ENCODE measurements at places on chromosomes 6 and 20.

- DNase-seq, result no peak
Measured at GRCh38 chr6:89430201-89430962, 2.6 kb upstream of the ANKRD6 start.

GRCh38 chr6:3336859-3337515, 78.2 kb downstream of the PSMG4 start:
- DNase-seq, result no peak

GRCh38 chr6:34059136-34059731, 86.7 kb downstream of the GRM4 start:
- no peak for DNase-seq

GRCh38 chr6:106398621-106399020, 38.1 kb downstream of the CRYBG1 start:
- no peak for DNase-seq

GRCh38 chr20:9550871-9551270, 36.5 kb downstream of the LAMP5 start:
- DNase-seq, result peak; percentile 52

DNA sequence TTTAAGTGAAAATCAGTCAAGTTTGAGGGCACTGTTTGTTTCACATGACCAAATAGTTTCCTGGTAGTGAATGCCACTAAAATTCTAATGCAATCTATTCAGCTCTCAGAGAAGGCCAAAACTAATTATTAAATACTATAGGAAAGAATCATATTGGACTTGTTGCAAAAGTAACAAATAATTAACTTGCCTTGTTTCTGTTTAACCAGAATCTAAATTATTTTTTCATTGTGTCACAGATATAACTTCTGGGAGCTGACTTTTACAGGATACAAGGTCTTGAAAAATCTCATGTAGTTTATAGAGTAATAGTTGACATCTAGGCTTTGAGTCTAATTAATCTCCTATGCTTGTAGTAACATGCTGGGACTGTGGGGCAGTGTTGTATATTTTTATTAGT, 44.5 kb downstream of the PRSS35 start:
- DNase-seq, result no peak

DNA sequence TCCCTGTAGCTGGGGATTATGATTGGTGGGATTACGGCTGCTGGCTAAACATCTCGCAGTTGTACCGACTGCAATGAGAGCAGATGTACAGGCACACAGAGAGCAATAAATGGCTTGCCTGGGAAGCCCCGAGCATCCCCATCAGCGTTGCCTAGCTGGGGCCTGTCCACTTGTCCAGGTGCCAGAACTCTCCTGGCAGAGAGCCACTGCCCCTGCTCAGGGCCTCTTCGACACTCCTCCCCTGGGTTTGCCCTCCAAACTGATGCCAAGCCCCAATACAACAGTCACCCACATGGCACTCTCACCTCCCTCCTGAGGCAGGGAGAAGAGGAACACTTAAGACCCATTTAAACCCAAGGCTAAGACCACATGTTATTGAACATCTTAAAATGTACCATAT, 715.1 kb downstream of the PTPRT start:
- DNase-seq, result no peak

DNA sequence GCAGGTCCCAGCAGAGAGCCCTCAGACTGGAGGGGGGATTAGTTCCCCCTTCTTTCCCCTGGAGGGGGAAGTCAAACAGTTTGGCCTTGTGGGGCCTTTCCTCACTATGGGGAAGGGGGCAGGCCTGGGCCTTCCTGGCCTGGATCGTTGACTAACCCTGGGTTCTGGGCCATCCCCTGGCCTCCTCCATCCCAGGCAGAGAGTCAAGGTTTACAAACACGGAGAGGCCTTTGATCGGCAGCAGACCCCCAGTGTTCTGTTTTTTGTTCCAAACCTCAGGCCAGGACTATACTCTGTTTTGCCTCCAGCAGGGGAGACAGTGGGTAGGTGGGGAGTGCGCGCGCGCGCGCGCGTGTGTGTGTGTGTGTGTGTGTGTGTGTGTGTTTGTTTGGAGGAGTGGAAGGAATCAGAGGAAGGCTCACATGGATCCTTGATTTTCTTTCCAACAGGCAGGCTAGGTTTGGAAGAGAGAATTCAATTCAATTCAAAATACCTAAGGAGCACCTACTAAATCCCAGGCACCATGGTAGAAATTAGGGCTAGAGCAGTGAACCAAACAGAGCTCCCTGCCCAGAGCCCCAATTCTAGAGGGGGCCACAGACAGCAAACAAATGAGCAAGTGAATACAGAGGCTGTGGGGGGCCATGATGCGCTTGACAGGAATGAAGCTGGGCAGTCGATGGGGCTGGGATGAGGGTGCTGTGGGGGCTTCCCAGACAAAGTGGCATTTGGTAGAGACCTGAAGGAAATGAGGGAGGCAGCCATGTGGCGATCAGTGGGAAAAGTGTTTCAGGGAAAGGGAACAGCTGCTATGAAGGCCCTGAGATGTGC, 14.8 kb downstream of the TP53RK start:
- DNase-seq, result no peak

- no peak for DNase-seq
Measured at GRCh38 chr20:4710106-4710475, 11.6 kb upstream of the PRND start.

- no peak for DNase-seq
Measured at GRCh38 chr6:12803486-12803885, 86.9 kb downstream of the PHACTR1 start.

DNA sequence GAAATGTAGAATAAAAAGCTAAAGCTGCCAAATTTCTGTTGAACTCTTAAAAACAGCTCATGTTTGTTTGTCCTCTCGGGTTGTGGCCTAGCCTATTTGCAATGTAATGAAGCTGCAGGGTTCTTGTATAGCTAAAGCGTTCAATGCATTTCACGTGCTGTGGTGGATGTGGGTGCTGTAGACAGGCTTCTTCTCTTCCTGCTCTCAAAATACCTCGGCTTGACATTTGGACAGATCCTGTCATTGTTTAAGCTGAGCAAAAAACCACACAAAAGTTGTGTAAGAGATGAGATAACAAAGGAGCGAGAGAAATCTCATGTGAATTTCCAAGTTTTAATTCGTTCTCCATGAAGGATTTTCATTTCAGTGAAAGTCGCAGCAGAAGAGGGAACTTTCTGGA, 196.3 kb upstream of the UST start:
- DNase-seq, result no peak

DNA sequence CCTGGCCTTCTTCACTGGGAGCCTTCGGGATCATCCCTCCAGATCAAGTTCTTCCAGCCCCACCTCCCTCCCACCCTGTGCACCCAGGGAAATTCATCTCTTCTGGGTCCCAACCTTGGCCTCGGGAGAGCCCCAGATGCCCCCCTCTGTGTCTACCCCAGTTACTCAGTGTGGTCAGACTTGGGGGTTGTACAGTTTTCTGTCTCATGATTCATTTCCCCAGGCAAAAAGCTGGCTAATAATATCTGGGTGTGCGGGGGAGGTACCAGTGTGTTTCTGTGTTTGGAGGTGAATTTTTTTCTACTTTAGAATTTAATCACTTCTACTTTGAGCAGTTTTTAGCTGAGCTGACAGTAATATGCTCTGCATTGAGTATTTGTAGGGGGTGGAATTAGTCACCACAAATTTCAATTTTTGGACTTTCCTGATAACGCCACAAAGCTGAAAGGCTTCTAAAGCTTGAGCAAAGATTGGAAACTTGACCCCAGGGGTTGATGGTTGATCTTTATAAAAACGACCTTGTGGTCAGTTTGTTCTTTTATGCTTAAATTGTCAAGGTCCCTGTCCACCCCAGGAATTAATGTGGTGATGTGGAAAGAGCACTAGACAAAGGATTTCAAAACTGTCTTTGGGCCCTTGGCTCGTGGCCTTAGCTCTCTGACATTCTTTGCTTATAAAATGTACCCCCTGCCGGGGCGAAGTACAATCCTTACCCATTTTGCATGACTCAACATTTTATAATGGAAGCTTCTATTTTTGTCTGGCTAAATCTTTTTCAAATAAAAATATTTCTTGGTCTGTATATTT, 284.7 kb upstream of the TAB2 start:
- no peak for DNase-seq

DNA sequence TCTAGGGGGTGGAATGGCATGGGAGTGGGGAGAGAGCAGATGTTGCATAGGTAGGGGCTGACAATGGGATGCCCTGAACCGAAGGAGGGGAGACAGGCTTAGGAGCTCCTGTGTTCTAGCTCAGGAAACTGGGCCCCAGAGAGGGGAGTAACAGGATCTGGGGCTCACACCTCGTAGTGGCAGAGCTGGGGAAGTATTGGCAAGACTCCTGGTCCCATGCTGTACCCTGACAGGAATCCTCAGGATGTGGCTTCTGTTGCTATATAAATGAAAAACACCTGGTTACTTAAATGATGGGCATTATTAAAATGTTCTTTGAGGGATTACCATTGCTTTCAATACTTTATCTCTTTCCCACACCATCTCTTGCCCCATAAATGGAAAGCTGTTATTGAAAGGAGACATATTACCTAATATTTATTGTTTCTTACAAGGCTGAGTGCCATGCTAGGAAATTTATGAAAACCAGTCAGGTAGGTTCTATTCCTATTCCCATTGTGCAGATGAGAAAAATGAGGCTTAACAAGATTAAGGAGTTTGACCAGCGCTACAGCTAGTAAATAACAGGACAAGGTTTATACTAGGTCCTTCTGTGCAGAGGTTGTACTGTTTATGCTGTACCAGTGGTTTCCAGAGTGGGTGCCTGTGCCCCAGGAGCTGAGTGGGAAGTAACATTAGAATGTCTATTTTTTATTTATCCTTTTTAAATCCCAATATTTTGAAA, 35.3 kb upstream of the TCP11 start:
- no peak for DNase-seq

DNA sequence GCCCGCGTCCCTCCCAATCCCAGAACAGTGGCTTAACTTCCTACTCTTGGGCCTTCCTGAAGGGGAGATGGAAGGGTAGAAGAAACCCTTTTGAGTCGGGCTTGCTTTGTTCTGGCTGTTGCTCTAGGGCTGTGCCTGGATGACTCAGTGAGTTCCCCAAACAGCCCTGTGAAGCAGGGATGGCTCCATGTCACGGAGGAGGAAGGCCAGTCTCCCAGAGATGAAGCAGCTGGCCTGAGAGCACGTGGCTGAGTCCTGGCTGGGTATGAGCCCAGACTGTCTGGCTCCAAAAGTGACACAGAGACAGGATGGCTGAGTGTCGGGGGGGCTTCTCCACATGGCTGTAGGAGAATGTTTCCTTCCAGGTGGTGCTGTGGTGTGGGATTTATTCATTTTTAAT, 4.6 kb downstream of the SYTL3 start:
- DNase-seq, result no peak

Measured in NCI-H1436 treated with DMSO at 0.1 percent for 48 hours (cell line).